Karpas-422 (cell line): ENCODE measurements at places on chromosomes 2 and 18.

DNA sequence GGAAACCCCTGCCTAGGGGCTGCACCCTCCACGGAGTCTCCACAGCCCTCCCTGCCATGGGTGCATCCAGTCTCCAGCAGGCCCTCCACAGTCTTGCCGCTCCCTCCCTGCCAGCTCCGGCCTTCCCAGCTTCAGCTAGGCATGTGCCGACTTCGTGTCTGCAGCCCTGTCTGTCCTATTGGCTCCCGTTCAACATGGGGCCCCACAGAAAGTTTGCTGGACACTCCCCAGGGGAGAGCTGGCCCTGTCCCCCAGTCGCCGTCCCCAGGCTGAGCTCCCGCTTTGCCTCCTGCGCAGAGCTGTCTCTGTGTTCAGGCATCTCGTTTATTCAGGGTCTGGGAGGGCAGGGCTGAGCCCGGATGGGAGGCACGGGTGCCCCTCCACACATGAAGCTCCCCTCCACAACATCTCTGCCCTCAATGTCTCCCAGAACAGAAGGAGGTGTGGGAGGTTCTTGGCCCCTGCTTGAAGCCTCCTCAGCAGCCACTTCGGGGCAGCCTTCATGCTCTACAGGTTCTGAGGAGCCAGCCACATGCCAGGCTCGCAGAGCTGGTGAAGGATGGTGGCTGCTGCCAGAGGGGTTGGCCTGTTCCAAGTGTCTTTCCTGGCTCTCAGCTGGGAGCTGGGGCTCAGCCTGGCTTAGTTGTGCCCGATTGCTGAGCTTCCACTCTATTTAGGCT, 120.1 kb upstream of the PXDN start:
- no peak for DNase-seq

DNA sequence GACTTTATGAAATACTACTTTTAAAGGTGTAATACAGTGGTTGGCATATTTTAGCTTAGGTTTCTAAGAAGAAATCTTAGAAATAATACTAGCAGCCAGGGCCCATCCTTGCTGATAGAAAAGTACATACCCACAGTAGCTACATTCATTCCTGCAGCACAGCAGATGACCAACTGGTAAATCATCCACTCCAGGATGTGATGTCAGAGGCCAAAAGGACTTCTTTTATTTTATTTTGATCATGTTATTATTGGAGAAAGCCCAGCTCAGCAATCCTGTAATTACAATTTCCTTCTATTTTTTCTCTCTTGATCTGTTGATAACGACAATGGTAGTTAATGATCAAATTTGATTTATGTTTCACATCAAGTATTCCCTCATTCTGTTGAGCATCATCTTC, 18.0 kb upstream of the TTN start:
- DNase-seq, result peak; percentile 4

- DNase-seq, result peak; percentile 78
Measured at GRCh38 chr2:9473985-9474360, 378 bp upstream of the IAH1 start.

GRCh38 chr18:51236225-51236624, 38.7 kb upstream of the MEX3C start:
- DNase-seq, result no peak

- no peak for DNase-seq
Measured at GRCh38 chr2:83971547-83971946, 487.5 kb downstream of the SUCLG1 start.
